ENCODE measurements at places on chromosomes 2 and 18. TPM values are rescaled to one million over a fixed set of nuclear protein-coding genes. Genes with fewer than 3 reads are reported as not detected.

Gene MATN3
- total RNA-seq = 2.8 TPM

Gene CHRNA1
- not detected for total RNA-seq

Gene CCDC68
- not detected for total RNA-seq

Gene RAB27B
- total RNA-seq = not detected

DNA sequence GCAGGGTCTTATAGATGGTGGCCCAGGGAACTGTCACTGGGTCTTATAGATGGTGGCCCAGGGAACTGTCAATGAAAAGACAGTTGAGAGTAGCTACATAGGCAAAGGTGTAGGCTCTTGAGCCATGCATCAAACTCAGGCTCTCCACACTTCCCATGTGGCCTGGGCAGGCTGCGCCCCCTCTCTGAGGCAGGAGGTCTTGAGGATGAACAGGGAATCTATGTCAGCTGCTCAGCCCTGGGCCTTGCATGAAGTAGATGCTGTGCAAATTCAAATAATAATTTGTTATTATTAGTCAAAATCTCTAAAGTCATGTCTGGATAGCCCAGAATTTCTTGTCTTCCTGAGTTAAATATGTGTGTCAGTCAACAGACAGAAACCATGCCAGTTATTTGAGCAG, 26.7 kb downstream of the STK25 start:
- H3K36me3 ChIP-seq = no peaks in the 10 kb centered on the region
- no peak for DNase-seq
- no peaks in the 10 kb centered on the region for H3K4me1 ChIP-seq
- H3K4me3 ChIP-seq = no peak overlapping the region

GRCh38 chr2:20168048-20168726, 56.7 kb downstream of the SDC1 start:
- H3K27me3 ChIP-seq = no peaks in the 10 kb centered on the region
- DNase-seq = no peak
- H3K27ac ChIP-seq = no peak overlapping the region
- no peaks in the 10 kb centered on the region for H3K36me3 ChIP-seq
- H3K4me3 ChIP-seq = no peak overlapping the region

DNA sequence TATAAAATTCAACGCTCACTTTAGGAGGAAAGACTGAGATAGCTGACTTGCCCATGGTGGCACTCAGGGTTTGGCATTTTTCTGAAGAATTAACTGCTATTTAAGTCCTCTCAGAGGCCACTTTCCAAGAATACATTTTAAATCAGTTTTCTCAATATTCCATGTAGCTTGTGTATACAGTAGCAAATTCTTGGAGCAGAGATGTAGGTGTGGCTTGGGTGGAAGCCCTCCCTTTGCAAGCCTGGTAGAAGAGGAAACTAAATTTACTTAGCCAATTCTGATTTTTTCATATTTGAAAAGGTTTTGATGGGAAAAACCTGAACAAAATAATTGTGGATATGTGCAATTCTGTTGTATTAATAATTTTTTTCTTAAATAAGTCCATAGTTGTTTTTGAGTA, 14.0 kb upstream of the ITGAV start:
- no peak overlapping the region for H3K27ac ChIP-seq
- no peak for DNase-seq
- no peaks in the 10 kb centered on the region for H3K27me3 ChIP-seq
- peaks cover 7% of the 10 kb centered on the region for H3K4me1 ChIP-seq
- no peak overlapping the region for H3K4me3 ChIP-seq

DNA sequence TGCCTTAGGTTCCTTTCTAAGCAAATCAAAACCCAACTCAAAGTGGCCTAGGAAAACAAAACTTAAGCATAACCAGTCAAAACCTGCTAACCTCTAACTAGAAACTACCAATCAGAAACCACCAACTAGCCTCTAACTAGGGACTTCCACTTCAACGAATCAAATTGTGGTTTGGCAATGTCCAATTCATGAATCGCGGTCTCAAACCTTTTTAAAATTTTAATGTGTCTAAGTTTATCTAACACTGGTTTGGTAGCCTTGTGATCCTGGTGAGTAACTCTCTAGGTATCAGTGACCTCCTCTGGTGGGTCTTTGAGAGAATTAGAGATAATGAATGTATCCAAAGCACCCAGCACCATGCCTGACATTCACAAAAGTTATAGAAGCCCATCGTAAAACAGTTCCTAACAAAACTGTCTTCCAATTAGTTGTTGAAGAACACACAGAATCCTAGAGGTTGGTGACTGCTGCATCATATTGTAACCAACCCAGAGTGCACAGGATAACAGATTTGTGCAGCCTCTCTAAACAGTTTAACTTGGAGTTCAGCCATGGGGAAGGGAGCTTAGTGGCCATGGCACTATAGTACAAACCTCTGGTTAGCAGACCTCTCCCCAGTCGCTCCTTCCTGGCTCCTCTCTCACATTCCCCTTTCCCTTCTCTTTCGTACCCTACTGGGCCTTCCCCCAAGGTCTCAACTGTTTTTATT, 45.2 kb upstream of the B3GNT2 start:
- no peak overlapping the region for H3K27ac ChIP-seq
- no peak overlapping the region for H3K4me3 ChIP-seq
- H3K27me3 ChIP-seq = no peaks in the 10 kb centered on the region
- no peaks in the 10 kb centered on the region for H3K4me1 ChIP-seq

DNA sequence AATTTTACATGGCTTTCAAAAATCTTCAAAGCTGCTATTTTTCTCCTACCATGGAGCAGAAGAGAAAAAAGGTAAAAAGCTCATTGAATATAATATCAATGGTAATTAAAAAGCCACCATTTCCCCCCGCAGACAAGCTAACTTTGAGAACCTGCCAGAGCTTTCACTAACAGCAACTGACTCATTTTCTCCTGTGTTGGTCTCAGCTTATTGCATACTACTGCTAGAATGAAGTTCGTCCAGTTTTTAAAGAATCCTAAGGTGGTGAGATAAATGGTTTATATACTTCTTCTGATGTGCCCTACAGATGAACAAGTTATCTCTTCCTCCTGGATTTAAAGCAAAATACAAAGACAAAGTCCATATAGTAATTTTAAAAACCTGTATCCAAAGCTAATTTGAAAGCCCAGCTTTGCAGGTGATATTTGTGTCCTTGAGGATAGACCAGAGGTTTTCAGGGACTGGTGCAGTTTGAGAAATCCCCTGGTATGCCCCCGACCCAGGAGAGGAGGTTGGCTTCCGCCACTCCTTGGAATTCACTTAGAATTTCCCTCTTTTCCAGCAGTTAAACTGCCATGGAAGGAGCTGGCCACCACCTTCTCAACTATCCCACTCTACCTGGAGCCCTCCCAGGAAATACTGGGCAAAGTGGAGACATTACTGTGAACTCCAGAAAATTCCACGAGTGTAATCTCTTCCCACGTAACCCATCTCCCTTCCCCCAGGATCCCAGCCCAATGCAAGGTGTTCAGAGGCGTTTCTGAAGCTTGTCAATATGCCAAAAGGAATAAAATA, 17.5 kb downstream of the YPEL5 start:
- DNase-seq = no peak
- peaks cover 15% of the 10 kb centered on the region for H3K36me3 ChIP-seq
- H3K4me1 ChIP-seq = peaks cover 33% of the 10 kb centered on the region
- peak overlapping the region; percentile 13 for H3K27ac ChIP-seq
- no peaks in the 10 kb centered on the region for H3K27me3 ChIP-seq
- H3K4me3 ChIP-seq = no peak overlapping the region

DNA sequence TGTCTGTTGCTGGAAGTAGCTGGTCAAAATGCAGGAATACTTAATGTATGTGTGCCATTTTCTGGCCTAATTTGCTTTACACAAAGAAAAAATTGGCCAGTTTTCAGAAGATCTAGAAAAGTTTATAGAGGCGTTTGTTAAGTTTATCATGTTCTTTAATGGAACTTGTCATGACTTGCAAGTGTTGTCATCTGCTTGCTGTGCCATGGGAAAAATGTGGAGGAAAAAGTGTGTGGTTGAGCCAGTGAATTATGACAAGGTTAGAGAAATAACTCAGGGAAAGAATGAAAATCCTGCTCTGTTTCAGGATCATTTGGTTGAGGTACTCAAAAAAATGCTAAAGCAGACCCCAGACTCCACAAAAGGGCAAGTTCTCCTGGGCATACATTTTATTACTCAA, 301.6 kb upstream of the CDH2 start:
- H3K36me3 ChIP-seq = no peaks in the 10 kb centered on the region
- no peak overlapping the region for H3K27ac ChIP-seq

- no peak for DNase-seq
- H3K27ac ChIP-seq = no peak overlapping the region
- H3K36me3 ChIP-seq = no peaks in the 10 kb centered on the region
- no peaks in the 10 kb centered on the region for H3K27me3 ChIP-seq
Observed at GRCh38 chr2:184793176-184793575, 194.8 kb downstream of the ZNF804A start.

GRCh38 chr2:206488623-206489022, 45.3 kb downstream of the ADAM23 start:
- DNase-seq = no peak
- no peaks in the 10 kb centered on the region for H3K4me1 ChIP-seq
- no peak overlapping the region for H3K4me3 ChIP-seq
- H3K27me3 ChIP-seq = no peaks in the 10 kb centered on the region

GRCh38 chr18:35743916-35744315, 162.4 kb downstream of the GALNT1 start:
- no peak overlapping the region for H3K4me3 ChIP-seq
- DNase-seq = no peak
- no peaks in the 10 kb centered on the region for H3K36me3 ChIP-seq
- H3K4me1 ChIP-seq = no peaks in the 10 kb centered on the region

DNA sequence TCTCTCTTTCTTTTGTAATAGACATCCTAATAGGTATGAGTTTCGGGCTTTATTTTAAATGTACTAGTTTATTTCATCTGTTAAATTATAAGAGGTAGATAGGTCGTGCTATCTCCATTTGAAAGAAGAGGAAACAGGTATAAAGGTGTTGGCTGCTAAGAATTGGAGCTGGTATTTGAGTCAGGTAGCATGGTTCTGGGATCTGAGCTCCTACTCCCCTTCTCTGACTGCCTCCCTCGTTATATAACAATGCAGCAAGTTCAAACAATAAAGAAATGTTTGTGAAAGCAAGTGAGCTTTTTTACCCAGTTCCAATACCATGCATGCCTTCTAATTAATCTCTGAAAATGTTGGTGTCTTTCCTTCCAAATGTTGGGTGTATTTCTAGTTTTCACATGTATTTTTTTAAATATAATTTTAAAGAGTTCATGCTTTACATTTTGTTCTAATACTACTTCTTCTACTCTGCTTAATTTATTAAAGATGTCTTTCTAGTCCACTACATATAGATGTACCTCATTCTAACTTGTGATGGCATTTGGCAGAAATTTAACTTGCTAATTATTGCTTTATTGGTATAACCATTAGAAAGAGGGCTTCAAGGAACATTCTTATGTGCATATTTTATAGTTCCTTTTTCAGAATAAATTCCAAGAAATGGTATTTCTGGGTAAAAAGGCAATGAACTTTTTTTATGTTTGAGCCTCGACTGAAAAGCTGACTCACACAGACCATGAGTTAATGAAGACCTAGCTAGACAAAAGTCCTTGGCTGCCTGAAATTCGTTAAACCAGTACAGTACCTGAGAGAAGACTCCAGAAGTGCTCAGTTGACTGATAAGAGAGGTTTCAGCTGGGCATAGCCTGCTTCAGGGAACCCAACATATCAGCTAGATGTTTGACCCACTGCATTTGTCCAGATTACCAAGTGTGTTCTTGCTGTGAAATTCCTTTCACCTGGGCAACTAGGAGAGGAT, 133.5 kb downstream of the CERS6 start:
- no peaks in the 10 kb centered on the region for H3K36me3 ChIP-seq
- no peak for DNase-seq
- no peak overlapping the region for H3K27ac ChIP-seq
- H3K27me3 ChIP-seq = no peaks in the 10 kb centered on the region

GRCh38 chr18:34803877-34804400, 93.8 kb downstream of the DTNA start:
- H3K4me3 ChIP-seq = no peak overlapping the region
- no peaks in the 10 kb centered on the region for H3K36me3 ChIP-seq
- no peak for DNase-seq

GRCh38 chr18:48834413-48835031, 116.2 kb downstream of the SMAD7 start:
- H3K4me1 ChIP-seq = peaks cover 64% of the 10 kb centered on the region
- H3K36me3 ChIP-seq = no peaks in the 10 kb centered on the region
- H3K4me3 ChIP-seq = no peak overlapping the region
- no peaks in the 10 kb centered on the region for H3K27me3 ChIP-seq
- DNase-seq = peak; percentile 98

- no peak overlapping the region for H3K4me3 ChIP-seq
- DNase-seq = no peak
- H3K27ac ChIP-seq = no peak overlapping the region
- H3K27me3 ChIP-seq = no peaks in the 10 kb centered on the region
- H3K4me1 ChIP-seq = no peaks in the 10 kb centered on the region
Observed at GRCh38 chr2:241751776-241752175, 17.3 kb downstream of the D2HGDH start.

- no peaks in the 10 kb centered on the region for H3K27me3 ChIP-seq
- H3K4me3 ChIP-seq = peak overlapping the region; percentile 23
- H3K27ac ChIP-seq = no peak overlapping the region
- peak; percentile 84 for DNase-seq
Observed at GRCh38 chr2:222052934-222053367, 245.8 kb downstream of the PAX3 start.

DNA sequence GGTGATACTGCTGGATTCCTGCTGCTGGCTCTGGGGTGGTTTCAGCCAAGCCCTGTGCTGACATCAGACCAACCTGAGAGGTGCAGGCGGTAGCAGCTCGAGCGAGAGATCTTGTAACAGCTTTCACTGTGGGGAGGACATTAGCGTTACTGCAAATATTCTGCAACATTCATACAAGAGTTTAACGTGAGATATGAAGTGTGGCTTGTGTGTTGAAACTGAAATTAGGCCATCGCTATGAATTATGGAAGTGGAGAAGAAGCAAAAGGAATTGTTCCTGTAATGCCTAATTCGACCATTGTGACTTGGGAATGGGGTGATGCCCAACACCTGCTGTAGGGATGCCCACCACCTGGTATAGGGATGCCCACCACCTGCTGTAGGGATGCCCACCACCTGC, 6.5 kb upstream of the MLPH start:
- peaks cover 64% of the 10 kb centered on the region for H3K27me3 ChIP-seq
- DNase-seq = no peak
- no peaks in the 10 kb centered on the region for H3K4me1 ChIP-seq
- no peaks in the 10 kb centered on the region for H3K36me3 ChIP-seq
- no peak overlapping the region for H3K27ac ChIP-seq
